ENCODE measurements at places on chromosomes 3 and 15. TPM values are rescaled to one million over a fixed set of nuclear protein-coding genes. Genes with fewer than 3 reads are reported as not detected.

ZMAT3 gene
- total RNA-seq = 47.0 TPM

SAMMSON gene
- total RNA-seq = not detected

CCDC54 gene
- not detected for total RNA-seq

GATM gene
- 0.59 TPM for total RNA-seq

ZBTB47 gene
- 39.2 TPM for total RNA-seq

ZNF80 gene
- total RNA-seq = not detected

KBTBD13 gene
- not detected for total RNA-seq

IMPG2 gene
- total RNA-seq = 0.36 TPM

KIF23 gene
- total RNA-seq = 8.3 TPM

ADCY5 gene
- total RNA-seq = 0.59 TPM

ZNF501 gene
- 7.2 TPM for total RNA-seq

RAB5A gene
- total RNA-seq = 69.1 TPM

CPLX3 gene
- not detected for total RNA-seq

ZPLD1 gene
- under 0.01 TPM for total RNA-seq

PTX3 gene
- 537 TPM for total RNA-seq

SCAANT1 gene
- not detected for total RNA-seq

SERINC4 gene
- total RNA-seq = not detected

AMOTL2 gene
- total RNA-seq = 300 TPM

AGBL1 gene
- total RNA-seq = not detected

STOML1 gene
- total RNA-seq = 15.0 TPM

SI gene
- not detected for total RNA-seq

SLC27A2 gene
- not detected for total RNA-seq

TRIM59 gene
- 21.5 TPM for total RNA-seq

GP9 gene
- total RNA-seq = not detected

SLC28A2 gene
- total RNA-seq = not detected

CCR2 gene
- not detected for total RNA-seq

CGNL1 gene
- 1.1 TPM for total RNA-seq

CADM2 gene
- total RNA-seq = 0.29 TPM

MOBP gene
- total RNA-seq = not detected

ECT2 gene
- total RNA-seq = 21.8 TPM

PAK6 gene
- total RNA-seq = not detected

THSD4 gene
- total RNA-seq = 15.6 TPM

CCDC174 gene
- 16.2 TPM for total RNA-seq

PPP1R14D gene
- not detected for total RNA-seq

MRPL46 gene
- total RNA-seq = 11.2 TPM

SV2B gene
- not detected for total RNA-seq

ZBED2 gene
- under 0.01 TPM for total RNA-seq

CCR9 gene
- not detected for total RNA-seq

TUSC7 gene
- not detected for total RNA-seq

SLC22A14 gene
- 0.29 TPM for total RNA-seq
